Left renal cortex interstitium (tissue), 4 donors: ENCODE measurements at places on chromosomes 16 and 17.

DNA sequence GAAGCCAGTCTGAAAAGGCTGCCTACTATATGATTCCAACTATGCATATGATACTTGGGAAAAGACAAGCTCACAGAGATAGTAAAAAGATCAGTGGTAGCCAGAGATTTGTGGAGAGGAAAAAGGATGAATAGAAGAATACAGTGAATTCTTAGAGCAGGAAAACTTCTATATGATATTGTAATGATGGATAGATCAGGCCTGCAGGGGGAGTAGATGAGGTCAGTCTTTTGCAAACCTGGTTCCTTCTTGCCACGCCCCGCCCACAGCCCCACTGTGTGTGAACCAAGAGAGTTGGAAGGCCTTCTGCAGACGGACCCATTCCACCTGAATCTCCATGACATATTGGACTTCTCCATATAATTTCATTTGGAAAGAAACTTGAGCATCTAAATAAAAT, 761 bp upstream of the CCL8 start:
- no peak for DNase-seq

- DNase-seq = no peak
Observed at GRCh38 chr17:17919169-17920107, 52.8 kb downstream of the TOM1L2 start.

DNA sequence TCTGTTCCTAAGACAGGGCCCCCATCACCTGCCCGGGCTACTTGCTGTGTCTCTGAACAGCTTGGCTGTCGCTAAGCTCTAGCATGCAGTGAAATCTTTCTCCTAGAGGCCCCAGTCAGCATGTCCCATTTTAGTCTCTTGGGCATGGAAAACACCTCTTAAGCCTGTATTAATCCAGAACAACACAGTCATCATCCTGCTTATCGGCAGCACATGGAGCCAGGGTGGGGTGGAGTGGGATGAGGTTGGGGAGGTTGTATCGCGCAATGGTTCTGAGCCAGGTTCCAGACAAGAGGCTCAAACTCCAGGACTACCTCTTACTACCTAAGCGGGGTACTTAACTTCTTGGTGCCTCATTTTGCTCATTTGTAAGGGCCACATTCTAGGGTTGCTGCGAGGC, 7.8 kb downstream of the ST6GALNAC2 start:
- DNase-seq = no peak

- DNase-seq = no peak
Observed at GRCh38 chr17:40529991-40530390, 28.6 kb upstream of the TNS4 start.

DNA sequence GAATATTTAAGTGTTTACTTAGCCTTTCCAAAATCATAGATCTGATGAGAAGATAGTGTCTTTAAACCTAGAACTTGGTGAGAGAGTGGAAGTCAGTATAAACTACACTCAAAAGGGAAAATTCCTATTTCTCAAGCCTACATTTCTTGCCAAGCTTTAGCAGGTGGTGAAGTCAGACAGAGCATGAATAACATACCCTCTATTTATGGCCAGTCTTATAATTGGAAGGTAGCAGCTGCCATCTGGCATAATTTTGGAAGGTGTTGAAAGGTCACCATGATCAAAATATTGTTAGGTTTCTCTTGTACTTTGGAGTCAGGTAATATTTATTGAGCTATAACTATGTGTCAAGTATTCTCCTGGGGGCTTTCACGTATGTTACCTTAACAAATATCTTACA, 729.3 kb upstream of the KIF2B start:
- no peak for DNase-seq

DNA sequence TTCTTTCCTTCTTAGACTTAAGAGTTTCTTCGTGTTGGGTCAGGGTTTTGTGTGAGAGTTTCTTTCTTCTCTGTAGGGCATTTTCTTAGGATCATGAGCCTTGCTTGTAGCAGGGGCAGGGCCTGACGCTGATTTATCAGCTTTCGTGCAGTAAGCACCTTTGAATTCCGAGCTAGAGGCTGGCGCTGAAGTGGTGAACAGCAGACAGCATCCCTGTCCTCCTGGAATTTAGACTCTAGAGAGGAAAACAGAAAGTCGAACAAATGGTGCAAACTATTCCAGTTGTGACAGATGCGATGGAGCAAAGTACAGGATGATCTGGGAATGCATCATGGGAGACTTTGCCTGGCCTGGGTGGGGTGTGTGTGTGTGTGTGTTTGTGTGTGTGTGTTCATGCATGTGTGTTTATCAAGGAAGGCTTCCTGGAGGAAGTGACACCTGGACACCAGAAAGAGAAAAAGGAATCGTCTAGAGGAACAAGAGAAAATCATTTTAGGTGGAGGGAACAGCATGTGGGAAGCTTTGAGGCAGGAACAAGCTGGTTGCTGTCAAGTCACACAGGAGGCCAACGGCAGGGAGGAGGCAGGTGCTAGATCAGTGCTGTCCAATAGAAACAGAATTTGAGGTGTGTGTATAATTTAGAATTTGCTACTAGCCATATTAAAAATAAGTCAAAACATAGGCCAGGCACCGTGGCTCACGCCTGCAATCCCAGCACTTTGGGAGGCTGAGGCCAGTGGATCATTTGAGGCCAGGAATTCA, 60.2 kb downstream of the WWP2 start:
- no peak for DNase-seq

- no peak for DNase-seq
Observed at GRCh38 chr17:57676543-57676942, 68.6 kb downstream of the CCDC182 start.

GRCh38 chr16:8262299-8262698, 328.0 kb downstream of the TMEM114 start:
- no peak for DNase-seq

- DNase-seq = no peak
Observed at GRCh38 chr17:77869665-77870132, 88.8 kb upstream of the TNRC6C start.

DNA sequence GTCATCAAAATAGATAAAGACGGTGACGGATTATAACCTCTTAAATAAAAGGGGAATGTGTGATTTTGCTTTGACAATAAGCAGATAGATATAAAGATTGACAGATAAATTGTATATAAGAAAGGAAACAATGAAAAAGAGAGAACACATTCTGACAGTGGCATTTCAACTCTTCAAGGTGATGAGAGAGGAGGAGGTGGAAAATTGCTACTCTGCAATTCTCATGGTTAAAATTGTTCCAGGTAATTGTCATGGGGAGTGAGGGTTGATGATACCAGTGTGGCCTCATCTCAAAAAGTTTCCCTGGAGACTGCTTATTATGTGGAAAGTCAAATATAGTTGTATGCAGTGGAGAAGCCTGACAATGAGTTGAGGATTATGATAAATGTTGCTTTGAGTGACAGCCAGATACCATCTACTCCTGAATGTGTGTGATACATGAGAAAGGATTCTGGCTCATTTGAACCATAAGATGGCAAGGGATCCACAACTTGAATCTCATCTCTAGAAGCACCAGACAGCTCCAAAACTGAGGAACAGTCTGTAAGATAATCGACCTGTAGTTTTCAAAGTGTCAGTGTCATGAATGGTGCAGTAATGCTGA, 1290.6 kb upstream of the CDH8 start:
- no peak for DNase-seq

GRCh38 chr16:50393858-50394802, 25.3 kb upstream of the BRD7 start:
- DNase-seq = no peak

DNA sequence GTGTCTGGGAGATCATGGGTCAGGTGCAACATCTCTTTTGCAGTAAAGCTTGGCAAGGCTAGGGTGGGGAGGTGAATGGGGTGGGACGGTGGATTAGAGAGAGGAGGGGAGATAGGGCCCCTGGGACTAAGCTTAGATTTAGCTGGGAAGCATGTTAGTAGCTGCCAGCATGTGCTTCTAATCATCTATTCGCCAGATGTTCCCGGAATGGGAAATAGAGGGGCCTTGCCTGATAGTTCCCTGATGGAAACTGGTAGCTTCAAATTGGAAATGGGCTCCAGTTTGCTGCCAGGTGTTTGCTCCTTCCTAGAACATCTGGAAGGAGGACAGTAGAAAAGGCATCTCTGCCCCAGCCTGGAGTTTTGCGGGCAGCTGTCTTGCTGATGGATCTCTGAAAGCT, 176.1 kb downstream of the CCDC182 start:
- no peak for DNase-seq

GRCh38 chr16:29925105-29925756, 795 bp downstream of the KCTD13 start:
- DNase-seq = no peak

DNA sequence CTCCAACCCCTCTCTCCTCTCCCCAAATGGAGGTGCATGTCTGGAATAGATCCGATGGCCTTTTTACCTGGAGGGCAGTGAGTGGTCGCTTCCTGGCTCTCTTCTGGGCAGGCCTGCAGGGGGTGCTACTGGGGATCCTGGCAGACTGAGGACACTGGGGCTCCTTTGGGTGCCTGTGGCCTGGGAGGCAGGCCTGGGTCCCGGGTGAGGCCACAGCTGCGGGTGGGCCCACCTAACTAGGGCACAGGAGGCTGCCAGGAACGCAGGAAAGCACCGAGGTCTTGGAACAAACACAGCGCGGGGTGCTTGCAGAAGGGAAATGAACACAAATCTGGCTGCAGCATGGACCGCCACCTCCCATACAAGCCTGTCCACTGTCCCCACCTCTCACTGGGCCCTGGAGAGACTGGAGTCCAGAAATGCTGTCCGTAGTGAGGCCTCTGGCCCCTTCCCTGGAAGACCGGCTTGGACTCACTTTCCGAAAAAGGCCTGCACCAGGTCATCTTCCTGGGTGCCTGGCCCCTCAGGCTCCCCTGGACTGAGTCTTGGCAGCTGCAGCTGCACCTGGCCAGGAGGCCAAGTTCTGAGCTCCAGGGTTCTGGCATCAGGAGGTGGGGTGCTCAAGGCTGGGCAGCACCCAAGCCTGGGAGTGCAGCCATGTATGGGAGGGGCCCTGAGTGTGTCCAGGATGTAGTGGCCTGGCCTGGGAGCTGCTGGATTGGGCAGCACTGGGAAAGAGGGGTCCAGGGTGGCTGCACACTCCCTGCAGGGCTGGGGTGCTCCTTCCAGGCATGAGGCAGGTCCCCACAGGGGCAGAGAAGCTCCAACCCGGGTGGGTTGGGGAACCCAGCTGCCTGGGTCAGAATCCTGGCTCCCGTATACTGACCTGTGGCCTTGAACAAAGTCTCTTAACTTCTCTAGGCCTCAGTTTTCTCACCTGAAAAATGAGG, 195.1 kb downstream of the IRF8 start:
- DNase-seq = no peak

GRCh38 chr16:12447556-12447955, 356.1 kb downstream of the CPPED1 start:
- no peak for DNase-seq

DNA sequence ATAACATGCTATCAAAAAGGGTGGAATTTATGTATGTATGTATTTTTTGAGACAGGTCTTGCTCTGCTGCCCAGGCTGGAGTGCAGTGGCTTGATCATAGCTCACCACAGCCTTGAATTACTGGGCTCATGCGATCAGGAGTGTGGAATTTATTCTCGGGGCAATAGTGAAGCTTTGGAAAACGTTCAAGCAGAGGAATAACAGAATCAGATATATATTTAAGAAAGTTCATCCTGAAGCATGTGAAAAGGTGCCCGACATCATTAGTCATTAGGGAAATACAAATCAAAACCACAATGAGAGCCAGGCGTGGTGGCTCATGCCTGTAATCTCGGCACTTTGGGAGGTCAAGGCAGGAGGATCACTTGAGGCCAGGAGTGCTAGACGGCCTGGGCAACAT, 7.7 kb upstream of the ITGAE start:
- no peak for DNase-seq

DNA sequence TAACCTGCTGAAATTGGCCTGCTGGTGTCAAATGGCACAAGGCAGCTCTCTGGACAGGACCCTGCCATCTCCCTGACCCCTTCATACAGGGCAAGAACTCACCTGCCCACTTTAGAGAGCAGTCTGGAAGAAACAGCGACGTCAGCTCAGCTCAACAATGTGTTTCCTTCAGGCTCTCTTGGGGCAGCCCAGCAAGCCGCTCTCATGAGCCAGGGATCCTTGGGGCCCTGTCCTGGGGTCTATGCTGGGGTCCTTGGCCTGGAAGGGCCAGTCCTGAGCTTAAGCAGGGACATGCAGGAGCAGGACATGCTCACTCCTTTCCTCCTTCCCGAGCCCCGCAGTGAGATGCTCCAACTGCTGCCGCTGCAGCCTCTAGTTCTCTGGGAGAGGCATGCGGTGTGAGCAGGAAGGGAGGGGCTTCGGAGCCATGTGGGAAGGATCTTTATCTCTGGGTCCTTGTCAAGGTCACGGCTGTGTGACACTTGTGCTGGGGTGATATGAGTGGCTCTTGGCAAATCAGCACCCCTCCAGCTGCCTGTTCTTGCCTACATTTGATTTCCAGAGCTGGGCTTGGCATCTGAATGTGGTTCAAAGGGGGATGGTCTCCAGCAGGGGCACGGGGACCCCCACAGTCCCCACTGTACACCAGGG, 3.4 kb downstream of the C1QTNF1 start:
- DNase-seq = no peak

DNA sequence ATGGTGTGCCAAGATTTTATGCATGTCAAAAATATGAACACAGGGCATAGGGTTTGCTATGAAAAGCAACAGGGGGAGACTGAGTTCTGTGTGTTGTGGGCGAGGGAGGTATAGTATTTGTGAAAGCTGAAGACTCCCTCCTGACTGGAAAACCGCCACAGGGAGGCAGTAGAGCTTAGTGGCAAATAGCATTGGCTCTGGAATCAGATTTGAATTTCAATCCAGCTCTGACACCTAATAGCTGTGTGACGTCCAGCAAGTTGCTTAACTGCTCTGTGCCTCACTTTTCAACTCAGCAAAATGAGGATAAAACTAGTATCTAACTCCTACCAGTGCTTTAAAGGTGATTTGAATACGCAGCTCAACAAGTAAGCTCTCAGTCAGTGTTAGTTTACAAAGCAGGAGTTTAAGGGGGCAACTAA, 22.0 kb downstream of the KPNA2 start:
- no peak for DNase-seq

DNA sequence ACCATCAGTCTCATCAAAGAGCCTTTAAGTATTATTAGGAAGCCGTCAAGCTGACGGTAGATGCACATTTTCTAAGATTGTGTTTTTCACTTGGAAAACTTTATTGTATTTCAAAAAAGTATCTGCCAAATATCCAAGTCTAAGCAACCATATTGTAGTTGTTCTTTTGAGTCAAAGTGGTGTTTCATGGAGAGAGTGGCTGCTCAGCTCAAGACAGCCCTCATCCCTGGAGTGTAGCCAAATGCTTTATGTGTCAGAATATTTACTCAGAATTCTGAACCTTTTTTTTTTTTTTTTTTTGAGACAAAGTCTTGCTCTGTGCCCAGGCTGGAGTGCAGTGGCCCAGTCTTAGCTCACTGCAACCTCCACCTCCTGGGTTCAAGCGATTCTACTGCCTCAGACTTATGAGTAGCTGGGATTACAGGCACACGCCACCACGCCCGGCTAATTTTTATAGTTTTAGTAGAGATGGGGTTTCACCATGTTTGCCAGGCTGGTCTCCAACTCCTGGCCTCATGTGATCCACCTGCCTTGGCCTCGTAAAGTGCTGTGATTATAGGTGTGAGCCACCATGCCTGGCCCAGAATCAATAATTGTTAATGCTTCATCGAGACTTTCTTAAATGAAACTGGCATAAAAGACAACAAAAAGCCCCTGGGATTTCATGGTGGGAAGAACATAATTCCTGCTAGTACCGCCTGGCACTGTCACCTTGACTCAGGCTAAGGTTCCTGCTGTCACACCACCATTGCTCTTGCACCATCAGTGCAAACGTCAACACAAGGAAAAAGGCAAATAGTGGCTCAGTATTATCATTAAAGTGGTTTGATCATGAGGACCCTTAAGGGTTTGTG, 45.5 kb downstream of the PRKCA start:
- DNase-seq = no peak
